ENCODE measurements at places on chromosomes 11 and 22.

DNA sequence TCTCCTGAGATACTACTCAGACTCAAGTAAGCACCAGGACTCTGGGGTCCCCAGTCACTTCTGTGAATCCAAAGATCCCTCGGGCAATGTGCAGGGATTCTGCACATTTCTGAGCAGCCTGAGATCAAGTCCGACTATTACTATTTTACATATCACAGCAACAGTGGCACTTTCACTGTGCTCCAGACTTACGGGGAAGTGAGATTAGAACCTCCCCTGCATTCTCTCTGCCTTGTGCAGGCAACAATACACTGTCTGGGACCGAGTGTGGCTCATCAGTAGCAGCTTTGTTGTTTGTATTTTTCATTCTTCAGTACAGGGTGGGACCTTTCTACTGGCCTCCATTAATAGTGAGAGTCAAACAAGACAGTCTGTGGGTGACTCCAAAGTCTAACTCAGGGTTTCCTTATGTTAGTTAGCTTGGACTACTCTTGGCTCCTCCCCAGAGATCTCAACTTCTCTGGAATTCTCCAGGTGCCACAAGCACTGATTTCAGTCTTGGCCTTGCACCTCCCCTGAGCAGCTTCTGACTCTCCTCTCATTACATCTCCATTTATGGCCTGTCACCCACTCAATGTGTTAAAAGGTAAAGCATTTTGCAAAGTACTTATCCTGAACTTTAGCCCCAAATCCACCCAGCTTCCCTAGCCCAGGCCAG lies 76.2 kb upstream of the TOP3B start:
- no peak for DNase-seq

DNA sequence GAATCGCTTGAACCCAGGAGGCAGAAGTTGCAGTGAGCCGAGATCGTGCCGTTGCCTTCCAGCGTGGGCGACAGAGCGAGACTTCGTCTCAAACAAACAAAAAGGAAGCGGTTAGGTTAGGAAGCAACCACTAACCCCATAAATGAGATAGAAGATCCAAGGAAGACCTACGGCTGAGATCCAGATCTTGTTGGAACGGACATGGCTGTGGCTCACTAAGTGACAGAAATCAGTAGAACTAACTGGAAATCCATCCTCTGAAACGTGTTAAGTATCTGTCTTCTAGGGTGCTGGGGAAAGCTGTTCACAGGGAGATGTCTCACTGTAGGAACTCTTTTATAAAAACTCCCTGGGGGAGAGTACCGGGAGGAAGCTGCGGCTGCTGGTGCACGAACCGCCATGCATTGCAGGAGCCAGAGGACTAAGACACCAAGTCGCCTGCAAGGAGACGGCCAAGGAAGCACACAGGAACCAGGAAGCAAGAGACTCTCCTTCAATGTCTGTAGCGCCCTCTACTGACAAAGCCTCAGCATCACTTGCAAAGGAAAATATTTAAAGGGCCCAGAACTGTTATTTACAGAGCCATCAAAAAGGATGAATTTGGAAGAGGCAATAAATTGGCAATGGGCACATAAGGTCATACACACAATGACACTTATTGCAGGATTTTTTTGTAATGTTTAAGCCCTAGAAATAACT lies 16.9 kb upstream of the SPTY2D1 start:
- peak; percentile 66 for DNase-seq

DNA sequence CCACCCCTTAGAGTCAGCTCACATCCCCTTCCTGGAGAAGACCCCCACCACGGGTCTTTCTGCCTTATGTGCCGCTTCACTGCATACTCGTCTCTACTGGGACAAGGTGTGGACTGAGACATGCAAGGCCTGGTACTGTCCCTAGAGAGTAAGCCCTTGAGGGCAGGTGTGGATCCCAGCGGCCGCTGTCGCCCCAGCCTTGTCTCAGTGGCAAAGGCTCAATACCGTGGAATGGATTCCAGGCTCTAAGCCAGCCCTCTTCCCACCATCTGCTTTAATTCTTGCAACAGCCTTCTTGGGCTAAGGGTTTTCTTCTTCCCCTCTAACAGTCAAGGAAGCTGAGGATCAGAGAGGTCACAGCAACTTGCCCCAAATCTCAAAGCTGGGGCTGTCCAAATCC lies 220.3 kb downstream of the CEP164 start:
- no peak for DNase-seq

- no peak for DNase-seq
Measured at GRCh38 chr11:1471736-1472135, 14.8 kb downstream of the MOB2 start.

Measured in HT1080 (cell line).